ENCODE measurements at places on chromosomes 12 and 14. TPM values are rescaled to one million over a fixed set of nuclear protein-coding genes. Genes with fewer than 3 reads are reported as not detected.

DTX1 gene
- 4.5 TPM for total RNA-seq

KLRC1 gene
- total RNA-seq: not detected

GRCh38 chr12:93825501-93825888, 148.3 kb downstream of the CRADD start:
- no peak for DNase-seq

PNMA1 gene
- 30.2 TPM for total RNA-seq

- no peak for DNase-seq
Observed at GRCh38 chr14:55752580-55753390, 172.8 kb downstream of the KTN1 start.

GRCh38 chr12:105013892-105014291, 27.8 kb downstream of the NOPCHAP1 start:
- no peak for DNase-seq

RD3L gene
- not detected for total RNA-seq

TAS2R30 gene
- total RNA-seq: 3.6 TPM

- DNase-seq: no peak
Observed at GRCh38 chr12:13007496-13008233, 7.6 kb upstream of the HEBP1 start.

All from ascending aorta (tissue), 2 donors.